ENCODE measurements at places on chromosomes 16 and 17.

DNA sequence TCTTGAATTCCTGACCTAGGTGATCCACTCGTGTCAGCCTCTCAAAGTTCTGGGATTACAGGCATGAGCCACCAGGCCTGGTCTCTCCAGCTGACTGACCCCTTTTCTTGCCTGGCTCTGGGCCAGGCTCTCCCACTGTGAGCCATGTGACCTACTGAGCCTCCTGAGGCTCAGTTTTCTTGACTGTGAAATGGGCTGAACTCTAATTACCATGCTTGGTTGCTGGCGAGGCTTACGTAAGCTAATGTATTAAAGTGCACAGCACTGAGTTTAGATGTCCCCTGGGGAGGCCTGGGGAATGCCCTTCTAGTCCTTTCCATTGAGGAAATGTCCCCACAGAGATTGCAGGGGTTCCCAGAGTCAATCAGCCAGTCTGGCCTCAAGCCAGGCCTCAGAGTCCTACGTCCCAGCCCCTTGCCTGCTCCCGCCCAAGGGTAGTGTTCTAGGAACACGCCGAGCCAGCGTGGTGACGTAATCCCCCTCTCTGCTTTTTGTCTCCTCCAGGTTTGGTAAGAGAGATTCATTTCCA is 45.8 kb upstream of the LGALS9 start:
- DNase-seq: no peak

GRCh38 chr16:23929856-23930255 is 94.1 kb downstream of the PRKCB start:
- no peak for DNase-seq

DNA sequence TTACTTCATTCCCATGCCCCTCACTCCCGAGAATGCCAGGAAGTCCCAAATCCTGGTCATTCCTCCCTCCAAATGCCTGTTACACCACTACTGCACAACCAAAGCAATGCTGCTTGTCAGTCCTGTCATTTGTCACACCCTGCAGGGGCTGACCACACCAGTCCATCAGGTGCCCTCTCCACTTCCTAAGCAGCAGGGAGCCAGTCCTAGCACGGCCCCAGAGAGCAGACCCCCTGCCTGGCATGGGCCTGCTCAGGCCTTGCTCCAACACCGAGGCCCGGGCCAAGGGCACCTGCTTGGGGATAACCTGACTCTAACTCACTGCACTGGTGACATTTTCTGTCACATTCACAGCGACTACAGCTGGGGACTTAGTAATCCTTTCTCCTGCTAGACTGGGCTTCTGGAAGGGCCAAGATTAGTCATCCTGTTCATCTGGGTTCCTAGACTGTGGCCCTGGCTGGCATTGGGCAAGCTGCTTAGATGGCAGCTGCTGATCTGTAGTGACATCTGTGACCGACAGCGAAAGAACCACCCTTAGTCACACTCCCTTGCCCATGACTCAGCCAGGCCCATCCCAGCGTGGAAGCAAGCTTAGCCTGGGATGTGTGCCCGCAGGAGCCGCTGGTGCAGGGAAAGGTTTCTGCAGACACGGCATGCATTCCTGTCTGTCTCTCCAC is 5.4 kb downstream of the ALYREF start:
- DNase-seq: peak; percentile 79

GRCh38 chr16:88385831-88386815 is 3.4 kb downstream of the ZNF469 start:
- DNase-seq: no peak

DNA sequence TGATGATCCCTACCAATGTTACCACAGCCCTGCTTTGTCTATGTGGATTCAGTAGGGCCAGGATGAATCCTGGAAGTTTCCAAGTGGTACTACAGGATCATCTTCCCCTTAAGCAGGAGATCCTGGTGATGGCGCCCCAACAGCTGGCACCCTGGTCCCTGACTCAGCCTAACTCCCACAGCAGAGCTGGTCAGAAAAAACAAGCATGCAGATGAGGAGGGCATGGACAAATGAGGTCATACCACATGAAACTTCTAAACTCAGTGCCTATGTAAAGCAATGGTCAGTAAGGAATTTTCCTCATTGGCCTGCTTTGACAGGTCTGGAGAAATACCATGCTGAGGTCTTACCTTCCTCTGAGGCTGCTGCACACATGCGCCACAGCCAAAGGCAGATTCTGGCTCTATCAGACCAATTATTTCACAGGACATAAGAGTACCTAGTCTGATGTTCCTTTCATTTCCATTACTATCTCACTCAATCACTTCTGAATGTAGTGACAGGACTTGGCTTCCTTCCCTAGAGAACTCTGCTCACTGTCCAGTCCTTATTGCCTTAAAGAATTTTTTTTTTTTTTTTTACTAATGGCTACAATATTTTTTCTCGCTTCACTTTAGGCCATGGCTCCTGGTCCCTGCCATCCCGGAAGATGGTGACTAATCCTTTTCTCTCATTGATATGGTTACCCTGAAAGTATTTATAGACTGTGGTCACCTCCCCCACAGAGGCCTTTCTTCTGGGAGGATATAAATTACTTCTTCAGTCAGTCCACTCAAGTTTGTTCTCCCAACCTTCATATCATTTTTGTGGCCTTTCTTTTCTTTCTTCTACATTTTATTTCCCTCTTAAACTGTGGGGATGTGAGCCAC is 525.2 kb upstream of the PSMD7 start:
- no peak for DNase-seq

DNA sequence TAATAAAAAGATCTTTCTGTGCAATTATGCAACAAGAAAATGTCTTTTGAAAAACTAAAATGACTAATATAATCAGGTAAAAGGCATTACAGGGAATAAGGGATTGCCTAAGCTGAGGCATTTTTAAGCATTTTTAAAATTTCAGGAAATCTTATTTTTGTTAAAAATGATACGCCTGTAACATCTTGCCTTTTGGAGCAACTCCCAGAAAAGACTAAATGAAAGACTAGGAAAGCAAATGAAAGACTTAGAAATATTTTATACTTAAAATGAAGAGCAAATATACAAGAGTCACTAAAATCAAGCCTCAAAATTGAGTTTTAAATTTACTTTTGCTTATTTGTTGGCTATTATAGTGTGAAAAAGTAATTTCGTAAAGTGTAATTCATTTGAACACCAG is 55.8 kb downstream of the DUSP14 start:
- DNase-seq: no peak

DNA sequence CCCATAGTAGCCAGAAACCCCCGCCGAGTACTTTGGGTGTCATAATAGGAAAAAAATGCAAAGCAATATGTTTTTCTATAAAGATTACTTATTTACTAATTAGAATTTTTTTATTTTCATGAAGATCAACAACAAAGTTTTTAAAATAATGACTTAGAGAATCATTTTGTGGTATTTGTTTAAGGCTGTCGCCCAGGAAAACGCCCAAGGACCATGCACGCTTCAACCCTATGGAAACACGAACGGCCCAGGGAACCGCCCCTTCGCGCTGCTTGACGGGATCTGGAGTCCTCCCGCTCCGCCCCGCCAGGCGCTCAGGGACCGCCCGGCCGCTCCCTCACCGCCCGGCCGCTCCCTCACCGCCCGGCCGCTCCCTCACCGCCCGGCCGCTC is 408 bp upstream of the KPNA2 start:
- peak; percentile 98 for DNase-seq

GRCh38 chr17:81706757-81707624 is 3.8 kb downstream of the MRPL12 start:
- no peak for DNase-seq

DNA sequence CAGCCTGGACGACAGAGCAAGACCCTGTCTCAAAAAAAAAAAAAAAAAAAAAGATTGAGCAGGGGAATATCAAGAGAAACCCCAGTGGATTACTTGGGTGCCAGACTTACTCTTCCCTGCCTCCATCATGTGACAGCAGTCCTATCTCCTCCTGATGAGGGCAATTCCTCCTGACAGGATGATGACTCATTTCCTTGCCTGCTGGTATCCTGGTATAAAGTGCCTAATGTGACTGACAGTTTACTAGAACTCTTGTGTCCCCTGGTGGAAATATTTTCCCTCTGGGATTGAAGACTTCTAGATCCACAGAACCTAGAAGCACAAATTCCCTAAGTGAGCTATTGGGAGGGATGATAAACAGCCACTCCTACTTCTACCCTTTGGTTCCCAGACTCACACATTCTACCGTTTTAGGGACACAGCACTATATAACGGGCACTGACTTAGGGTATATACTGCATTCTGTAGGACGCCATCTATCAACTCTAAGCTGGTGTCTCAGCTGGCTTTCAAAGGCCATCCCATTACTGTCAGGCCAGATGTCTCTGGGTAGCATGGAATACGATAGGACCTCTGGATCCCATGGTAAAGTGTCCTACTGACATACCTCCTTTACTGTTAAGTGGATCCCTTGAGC is 114.6 kb upstream of the MED13 start:
- peak; percentile 30 for DNase-seq
